ENCODE measurements at places on chromosomes 3 and 15.

GRCh38 chr15:70319466-70319865 lies 221.7 kb upstream of the TLE3 start:
- no peak for DNase-seq

DNA sequence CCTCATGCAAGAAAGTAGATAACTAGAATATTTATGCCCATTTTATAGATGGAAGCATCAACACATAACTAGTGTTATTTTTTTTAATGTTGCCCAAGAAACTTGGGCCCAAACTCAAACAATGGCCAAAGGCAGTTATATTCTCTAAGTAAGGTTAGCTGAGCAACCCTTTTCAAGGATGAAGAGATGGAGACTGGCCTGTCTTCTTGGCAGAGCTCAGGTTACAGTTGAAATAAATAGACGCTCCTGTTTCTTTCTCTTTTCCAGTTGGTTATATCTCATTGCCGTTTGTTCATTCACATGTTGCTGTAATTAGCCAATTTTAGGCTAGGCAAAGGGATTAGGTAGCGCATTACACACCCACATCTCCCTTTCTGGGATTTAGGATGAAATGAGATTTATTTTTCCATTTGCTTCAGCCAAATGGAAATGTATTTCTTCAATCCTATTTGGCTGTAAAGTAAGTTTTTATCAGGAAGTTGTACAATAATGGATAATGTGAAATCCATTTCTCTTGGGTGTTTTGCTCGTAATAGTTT lies 93.2 kb downstream of the CMSS1 start:
- DNase-seq: no peak

- no peak for DNase-seq
Measured at GRCh38 chr3:127777332-127777731, 45.0 kb downstream of the MGLL start.

DNA sequence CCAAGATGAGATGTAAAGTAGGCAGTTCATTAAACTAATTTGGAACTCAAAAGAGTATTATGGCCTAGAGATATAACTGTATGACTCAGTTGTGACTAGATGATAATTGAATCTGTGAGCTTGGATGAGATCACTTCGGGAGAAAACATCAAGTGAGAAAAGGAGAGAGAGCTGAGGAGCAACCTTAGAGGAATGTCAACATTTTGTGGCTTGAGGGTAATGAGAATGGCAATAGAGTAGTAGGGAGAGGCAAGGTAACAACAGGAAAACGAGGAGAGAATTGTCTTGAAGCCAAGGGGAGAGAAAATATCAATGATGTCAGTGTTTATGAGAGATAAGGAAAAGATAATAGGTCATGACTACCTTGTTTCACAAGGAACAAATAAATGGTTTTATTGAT lies 580.2 kb downstream of the NLGN1 start:
- no peak for DNase-seq

DNA sequence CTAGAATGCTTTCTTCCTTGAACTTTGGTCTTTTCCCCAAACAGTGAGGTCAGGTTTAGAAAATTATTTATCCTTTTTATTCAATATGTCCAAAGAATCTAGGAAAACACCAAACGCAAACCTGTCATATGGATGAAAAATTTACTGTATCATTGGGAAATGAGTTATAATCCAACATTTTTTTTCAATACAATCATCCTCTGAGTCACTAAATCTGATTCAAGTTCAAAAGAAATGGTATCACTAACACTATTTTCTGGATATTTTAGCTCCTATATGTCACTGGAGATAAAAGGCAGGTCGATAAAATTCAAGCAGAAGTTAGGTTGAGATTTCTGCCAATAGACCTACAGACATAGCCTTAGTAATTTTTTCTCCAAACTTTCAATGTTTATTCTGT lies 591.6 kb upstream of the AGTR1 start:
- no peak for DNase-seq

GRCh38 chr15:40155270-40155910 lies 5.5 kb upstream of the BUB1B start:
- DNase-seq: no peak

- no peak for DNase-seq
Measured at GRCh38 chr15:99113547-99114271, 8.8 kb downstream of the SYNM start.

GRCh38 chr15:94312946-94313345 lies 81.6 kb downstream of the MCTP2 start:
- DNase-seq: no peak

DNA sequence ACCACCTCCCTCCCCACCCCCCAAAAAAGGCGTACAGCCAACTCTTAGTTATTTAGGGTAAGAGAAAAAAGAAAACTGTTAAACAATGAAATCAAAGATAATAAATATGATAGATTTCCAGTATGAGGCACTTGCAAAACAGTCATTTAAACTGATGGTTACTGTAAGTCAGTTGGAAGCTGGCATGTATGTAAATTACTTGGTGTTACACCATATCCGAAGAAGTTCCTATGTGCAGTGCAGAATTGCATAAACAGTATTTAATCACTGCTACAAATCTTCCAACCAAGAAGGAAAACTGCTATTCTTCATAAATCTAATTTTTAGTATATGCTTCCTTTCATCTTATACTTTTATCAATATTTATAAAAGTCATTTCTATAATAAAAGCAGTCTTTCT lies 62.0 kb downstream of the LEO1 start:
- no peak for DNase-seq

- no peak for DNase-seq
Measured at GRCh38 chr3:134797057-134797740, 2.1 kb downstream of the EPHB1 start.

DNA sequence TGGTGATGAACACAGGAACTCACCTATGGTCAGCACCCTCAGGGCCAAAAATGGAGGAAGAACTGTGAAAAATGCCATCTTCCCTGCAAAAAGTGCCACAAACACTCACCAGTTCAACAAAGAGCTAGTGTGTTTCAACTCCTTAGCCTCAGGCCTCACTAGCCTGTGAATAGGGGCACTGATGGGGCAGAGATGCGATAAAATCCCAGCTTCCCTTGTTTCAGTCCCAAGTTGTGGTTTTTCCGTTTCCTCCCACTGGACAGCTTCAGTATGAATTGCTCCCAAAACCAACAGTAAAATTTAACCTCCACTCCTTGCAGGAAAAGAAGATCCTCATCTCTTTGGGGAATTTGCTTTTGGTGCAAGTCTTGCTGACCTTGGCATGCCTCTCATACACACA lies 117.4 kb upstream of the ADAMTS9 start:
- DNase-seq: no peak

GRCh38 chr3:188279502-188280335 lies 125.8 kb downstream of the LPP start:
- DNase-seq: no peak
